Large intestine (tissue), 12 donors: ENCODE measurements at places on chromosomes 16 and 17. TPM values are rescaled to one million over a fixed set of nuclear protein-coding genes. Genes with fewer than 3 reads are reported as not detected.
A peak's percentile ranks its signal among the peaks of the same experiment; 100 is the strongest.

PCYT2 gene
- polyA plus RNA-seq = 33.8 TPM

DNA sequence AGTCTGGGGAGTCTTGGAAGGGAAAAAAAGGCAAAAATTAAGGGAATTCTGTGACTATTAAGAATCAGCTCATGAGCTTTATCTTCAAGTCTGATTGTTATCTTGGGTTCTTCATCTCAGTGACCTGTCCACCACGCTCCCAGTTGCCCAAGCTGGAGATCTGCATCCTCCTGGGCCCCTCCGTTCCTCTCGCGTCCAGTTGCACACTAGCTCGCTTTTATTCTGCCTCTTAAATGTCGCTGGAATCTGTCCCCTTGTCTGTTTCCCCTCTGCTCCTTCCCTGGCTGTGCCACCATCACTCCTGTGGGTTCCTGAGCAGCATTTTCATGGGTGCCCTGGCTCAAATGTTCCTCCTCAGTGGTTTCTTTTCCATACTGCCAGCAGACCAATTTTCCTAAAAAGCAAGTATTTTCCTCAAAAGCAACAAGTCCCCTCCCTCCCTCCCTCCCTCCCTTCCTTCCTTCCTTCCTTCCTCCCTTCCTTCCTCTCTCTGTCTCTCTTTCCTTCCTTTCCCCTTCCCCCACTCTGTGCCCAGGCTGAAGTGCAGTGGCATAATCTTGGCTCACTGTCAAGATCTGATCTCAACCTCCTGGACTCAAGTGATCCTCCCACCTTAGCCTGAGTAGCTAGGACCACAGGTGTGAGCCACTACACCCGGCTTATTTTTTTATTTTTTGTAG is 1.4 kb downstream of the ENDOV start:
- no peaks in the 10 kb centered on the region for H3K27me3 ChIP-seq
- no peak overlapping the region for H3K27ac ChIP-seq
- H3K36me3 ChIP-seq = peaks cover 27% of the 10 kb centered on the region
- peak overlapping the region; percentile 87 for H3K4me3 ChIP-seq

- H3K4me1 ChIP-seq = peaks cover 42% of the 10 kb centered on the region
- peaks cover 62% of the 10 kb centered on the region for H3K27me3 ChIP-seq
- no peaks in the 10 kb centered on the region for H3K36me3 ChIP-seq
- DNase-seq = no peak
- no peak overlapping the region for H3K27ac ChIP-seq
Measured at GRCh38 chr16:89919535-89920406, 1.1 kb downstream of the MC1R start.

KRT16 gene
- polyA plus RNA-seq = not detected

DNA sequence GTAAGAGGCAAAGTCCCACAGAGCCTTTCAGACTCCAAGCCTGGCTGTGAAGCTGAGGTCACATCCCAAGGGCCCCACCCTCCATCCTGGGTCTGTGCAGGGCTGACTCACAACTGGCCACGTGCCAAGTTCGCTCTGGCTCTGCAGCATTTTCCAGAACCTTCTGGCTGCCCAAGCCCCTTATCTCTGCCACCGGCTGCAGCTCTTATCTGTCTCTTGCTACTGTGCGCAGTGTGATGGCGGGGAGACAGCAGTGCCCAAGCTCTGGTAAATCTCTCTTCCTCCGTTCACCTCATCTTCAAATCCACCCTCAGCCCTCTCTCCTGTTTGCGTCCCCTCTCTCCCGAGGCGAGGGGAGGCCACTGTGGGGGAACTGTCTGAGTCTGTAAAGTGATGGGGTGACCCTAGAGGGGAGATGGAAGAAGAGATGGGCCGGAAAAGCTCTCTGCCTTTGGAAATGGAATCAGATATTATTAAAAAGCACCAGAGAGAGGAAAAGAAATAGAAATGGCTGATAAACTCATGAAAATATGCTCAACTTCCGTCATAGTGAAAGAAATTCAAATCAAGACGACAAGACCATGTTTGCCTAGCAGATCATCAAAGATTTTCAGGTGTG is 162.7 kb upstream of the CDC42EP4 start:
- H3K27ac ChIP-seq = no peak overlapping the region
- H3K27me3 ChIP-seq = peaks cover 19% of the 10 kb centered on the region

DNA sequence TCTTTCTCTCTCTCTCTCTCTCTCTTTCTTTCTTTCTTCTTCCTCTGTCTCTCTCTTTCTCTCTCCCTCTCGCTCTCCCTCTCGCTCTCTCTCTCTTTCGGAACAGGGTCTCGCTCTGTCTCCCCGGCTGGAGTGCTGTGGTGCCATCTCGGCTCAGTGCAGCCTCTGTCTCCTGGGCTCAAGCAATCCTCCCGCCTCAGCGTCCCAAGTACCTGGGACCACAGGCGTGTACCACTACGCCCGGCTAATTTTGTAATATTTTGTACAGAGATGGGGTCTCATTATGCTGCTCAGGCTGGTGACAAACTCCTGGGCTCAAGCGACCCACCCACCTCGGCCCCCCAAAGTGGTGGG is 12.7 kb upstream of the KLHDC4 start:
- peaks cover 7% of the 10 kb centered on the region for H3K4me1 ChIP-seq
- no peaks in the 10 kb centered on the region for H3K27me3 ChIP-seq
- H3K27ac ChIP-seq = no peak overlapping the region

DNA sequence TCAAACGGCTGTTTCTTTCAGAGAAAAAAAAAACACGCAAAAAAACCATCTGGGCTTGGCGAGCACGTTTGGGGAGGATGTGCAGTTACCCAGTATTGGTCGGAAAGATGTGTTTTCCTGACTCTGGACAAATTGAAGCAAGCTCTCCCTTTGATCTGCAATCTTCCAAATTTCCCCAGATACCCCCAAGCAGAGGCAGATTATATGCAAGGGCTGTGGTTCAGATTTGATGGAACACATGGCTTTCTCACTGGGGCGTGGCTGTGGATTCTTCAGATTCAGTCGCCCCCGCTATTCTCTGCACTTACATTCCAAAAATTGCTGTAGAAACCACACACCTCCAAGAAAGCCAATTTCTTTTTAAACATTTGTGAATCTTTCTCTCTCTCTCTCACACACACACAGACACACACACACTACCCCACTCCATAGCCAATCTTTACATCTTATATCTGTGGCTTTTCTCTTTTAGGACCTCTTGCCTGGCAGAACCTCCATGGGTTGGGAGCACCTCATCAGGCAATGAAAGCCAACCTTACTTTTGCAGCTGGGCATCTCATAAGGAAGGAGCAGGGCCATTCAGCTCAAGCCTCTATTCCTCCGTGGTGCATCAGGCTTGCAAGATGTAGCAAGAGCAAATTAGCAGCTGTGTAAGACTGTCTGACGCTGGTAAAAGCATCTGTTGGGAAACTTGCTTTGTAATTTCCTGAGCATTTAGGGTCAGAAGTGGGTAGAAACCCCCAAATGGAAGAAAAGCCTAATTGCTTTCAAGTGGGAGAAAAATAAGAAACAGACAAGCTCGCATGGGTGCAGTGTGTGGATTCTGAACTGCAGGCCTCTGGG is 103.9 kb upstream of the FAM20A start:
- H3K27me3 ChIP-seq = peaks cover 3% of the 10 kb centered on the region
- no peak overlapping the region for H3K27ac ChIP-seq
- no peak for DNase-seq
- H3K36me3 ChIP-seq = no peaks in the 10 kb centered on the region
